ENCODE measurements at places on chromosomes 11 and 22.

DNA sequence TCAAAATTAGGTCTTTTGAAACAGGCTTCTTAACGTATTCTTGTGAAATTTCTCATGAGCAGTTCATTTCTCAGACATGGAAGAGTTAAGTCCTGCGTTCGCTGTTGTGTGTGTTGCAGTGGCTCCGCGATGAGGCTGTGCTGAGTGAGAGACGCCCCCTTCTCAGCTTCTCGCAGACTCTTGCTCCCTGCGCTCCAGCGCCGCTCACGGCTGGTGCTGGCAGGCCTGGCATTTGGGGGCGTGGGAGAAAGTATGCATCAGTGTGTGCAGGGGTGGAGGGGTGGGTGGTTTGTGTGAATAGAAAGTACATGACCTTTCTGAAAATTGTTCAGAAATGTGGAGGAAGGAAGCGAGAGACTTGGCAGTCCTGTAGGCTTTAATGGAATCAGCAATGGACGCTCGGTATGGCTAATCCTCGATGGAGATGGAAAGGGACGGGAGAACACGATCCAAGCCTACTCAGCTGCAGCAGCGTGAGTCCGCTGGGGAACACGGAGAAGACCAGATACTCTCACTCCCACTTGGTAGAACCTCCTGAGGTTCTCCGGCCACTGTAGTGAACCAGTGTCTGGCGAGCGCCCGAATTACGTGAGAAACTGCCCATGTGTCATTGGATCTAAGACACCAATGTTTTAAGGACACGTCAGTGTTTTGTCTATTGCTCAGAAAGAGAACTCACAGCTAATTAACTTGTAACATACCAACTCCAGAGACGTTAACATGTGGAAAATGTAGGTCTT lies 5.9 kb downstream of the TAB1 start:
- DNase-seq = peak; percentile 96

DNA sequence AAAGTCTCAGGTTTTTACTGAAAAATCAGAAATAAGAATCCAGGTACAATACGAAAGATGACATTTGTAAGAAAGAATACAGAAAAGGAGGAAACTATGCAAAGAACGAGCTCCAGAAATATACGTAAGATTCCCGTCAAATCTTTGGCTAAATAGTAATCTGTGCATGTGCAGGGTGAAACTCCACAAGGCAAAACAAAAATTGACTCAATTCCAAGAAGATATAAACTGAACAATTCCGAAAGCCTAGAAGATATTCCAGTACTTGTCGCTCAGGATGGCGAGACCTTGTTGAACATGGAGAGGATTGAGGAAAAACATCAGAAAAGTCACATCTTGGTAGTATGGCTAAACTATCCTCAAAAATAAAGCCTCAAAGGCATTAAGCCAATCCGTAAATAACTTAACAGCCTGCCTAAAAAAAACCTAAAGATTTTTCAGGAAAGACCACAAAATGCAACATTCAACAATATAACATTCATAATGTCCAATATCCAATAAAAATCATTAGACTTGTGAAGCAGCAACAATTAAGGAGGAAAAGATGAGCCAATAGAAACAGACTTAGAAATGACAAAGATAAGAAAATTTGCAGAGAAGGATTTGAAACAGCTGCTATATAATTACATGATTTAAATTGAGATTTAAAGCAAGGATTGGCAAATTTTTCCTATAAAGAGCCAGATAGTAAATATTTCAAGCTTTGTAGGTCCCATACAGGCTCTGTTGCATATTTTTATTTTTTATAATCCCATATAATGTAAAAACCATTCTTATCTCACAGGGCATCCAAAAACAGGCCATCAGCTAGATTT lies 166.4 kb upstream of the UBASH3B start:
- no peak for DNase-seq

GRCh38 chr11:38332046-38332445 lies 1734.0 kb upstream of the RAG2 start:
- DNase-seq = no peak

- DNase-seq = no peak
Measured at GRCh38 chr11:69941546-69942332, 122.5 kb upstream of the FGF3 start.

GRCh38 chr11:28481616-28482480 lies 373.7 kb downstream of the METTL15 start:
- no peak for DNase-seq

GRCh38 chr11:30967579-30967978 lies 381.4 kb upstream of the MPPED2 start:
- no peak for DNase-seq

GRCh38 chr11:60777572-60777971 lies 7.6 kb upstream of the MS4A10 start:
- peak; percentile 92 for DNase-seq

- DNase-seq = peak; percentile 82
Measured at GRCh38 chr22:43395086-43395695, 16.6 kb upstream of the MPPED1 start.

- DNase-seq = no peak
Measured at GRCh38 chr11:129854232-129854805, 38.7 kb downstream of the TMEM45B start.

DNA sequence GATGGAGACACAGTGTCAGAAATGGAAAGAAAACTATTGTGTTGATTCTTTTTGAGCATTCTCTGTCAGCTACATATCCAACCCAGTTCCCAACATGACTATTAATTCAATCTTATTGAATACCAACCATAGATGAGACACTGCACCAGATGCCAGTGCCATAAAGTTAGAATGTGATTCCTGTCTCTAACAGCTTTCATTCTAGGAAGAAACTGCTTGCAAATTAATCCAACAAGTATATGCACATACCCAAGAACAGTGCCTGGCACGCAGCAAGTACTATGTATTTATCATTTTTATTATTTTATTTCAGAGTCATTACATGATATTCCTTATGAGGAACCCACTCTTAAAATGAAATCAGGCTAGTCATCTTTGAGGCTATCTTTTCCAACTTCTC lies 34.5 kb downstream of the SLC5A12 start:
- no peak for DNase-seq
